Uterus (tissue), 4 donors: ENCODE measurements at places on chromosomes 5 and 9.

- no peak for DNase-seq
Measured at GRCh38 chr5:157038568-157039187, 20.2 kb downstream of the HAVCR1 start.

DNA sequence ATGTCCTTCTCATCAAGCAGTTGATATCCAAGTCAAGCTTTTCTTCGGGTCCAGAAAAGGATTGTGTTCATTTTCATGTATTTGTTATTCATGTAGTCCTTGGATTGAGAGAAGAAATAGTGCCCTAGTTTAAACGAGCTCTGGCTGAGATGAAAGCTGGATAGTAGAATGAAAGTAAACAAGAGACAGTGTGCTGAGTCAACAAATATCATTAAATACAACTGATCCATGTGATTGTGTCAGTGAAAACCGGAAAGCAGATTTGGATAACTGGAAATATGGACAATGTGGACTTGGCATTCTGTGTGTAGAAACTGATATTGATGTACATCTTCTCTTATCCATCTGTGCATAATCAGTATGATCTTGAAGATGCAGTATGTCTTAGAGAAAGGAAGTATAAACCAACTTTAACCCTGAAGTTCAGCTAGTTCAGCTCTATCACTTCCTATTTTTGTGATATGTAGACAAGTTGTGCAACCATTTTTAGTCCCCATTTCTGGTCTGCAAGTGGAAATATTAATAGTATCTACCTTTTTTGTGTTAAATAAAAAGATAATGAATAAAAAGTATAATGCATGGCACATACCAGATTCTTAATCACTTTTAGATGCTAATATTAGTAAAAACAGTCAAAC is 4.4 kb downstream of the MUSK start:
- no peak for DNase-seq

GRCh38 chr5:147784146-147784987 is 1.8 kb upstream of the JAKMIP2 start:
- DNase-seq = no peak

GRCh38 chr5:147093138-147093537 is 141.7 kb upstream of the STK32A start:
- no peak for DNase-seq

DNA sequence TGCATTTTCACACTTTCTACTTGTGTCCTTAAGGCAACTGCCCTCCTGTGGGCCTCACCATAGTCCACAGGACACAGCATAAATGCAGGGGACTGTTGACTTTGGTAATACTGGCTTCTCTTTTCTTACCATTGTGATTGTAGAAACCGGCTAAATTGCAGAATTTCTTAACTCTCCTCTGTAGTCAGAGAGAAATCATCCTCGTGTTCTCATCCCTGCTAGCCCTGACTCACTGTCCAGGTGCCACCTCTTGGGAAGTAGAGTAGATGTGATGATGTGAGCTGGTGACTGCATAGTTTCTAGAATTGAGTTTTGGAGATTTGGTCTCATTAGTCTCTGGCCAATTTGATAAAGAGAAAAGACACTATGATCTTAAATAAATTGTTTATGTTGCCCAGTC is 5.5 kb downstream of the PHF24 start:
- DNase-seq = no peak

- no peak for DNase-seq
Measured at GRCh38 chr5:158020555-158021418, 161.8 kb upstream of the CLINT1 start.

- no peak for DNase-seq
Measured at GRCh38 chr5:139684881-139685749, 37.0 kb downstream of the CXXC5 start.

DNA sequence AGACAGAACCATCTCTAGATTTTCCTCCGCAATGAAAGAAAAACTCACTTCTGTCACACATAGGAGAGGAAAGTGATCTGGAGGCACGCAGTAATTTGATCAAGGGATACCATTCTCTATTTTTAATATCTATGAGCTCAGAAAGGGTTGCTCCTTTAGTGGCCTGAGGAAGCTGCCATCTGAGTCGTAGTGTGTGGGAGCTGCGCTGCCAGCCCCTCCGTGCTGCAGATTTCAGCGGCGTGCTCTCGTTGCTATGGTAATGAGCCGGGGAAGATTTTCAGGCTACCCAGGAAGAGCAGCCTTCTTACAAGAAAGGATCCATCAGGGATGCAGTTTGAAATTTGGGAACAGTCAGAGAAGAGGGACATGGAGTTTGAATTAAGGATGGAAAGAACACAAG is 17.1 kb upstream of the GOLM1 start:
- no peak for DNase-seq
